Renal cortical epithelial cell (primary cell): ENCODE measurements at places on chromosomes 1 and 21.

- DNase-seq, result no peak
Measured at GRCh38 chr1:214854126-214854875, 228.2 kb upstream of the KCNK2 start.

GRCh38 chr1:203216274-203217138 is 13.0 kb downstream of the CHIT1 start:
- peak; percentile 64 for DNase-seq

DNA sequence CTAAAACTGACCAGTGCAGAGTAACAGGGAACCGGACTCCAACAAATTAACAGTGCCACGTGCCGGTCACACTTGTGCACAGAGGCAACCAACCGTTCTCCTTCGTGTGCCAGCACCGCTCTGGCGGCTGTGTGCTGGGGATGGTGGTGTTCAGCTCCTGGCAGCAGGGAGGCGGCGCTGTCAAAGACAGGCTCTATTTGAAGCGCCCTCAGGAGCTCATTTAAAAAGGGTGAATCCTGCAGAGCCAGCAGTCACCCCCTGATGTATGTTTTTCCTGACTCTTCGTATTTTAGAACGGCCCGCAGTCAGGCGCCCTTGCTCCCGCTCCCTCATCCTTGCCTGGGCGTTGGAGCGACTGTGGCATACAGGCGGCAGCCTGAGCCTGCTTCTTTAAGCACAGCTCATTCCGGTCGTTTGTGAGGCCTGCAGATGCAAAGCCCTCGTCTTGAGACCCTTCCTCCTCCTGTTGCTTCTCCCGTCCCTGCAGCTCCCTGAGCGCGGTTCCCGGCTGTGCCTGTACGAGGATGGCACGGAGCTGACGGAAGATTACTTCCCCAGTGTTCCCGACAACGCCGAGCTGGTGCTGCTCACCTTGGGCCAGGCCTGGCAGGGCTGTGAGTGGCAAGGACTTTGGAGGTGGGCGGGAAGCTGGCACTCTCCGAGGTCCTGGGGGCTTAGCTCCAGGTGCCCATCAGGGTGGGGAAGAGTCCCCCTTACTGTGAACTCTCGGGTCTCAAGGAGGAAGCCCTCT is 1.1 kb downstream of the DFFB start:
- DNase-seq, result peak; percentile 29

GRCh38 chr1:217311766-217312165 is 319.1 kb downstream of the GPATCH2 start:
- DNase-seq, result peak; percentile 15
